Activated CD8-positive, alpha-beta T cell treated with anti-CD3 and anti-CD28 coated beads, Interleukin-2, amount 10 ng/mL, durations not matched to agents 7 days and 5 days (primary cell): ENCODE measurements at places on chromosomes 5 and 9. TPM values are rescaled to one million over a fixed set of nuclear protein-coding genes. Genes with fewer than 3 reads are reported as not detected.

DNA sequence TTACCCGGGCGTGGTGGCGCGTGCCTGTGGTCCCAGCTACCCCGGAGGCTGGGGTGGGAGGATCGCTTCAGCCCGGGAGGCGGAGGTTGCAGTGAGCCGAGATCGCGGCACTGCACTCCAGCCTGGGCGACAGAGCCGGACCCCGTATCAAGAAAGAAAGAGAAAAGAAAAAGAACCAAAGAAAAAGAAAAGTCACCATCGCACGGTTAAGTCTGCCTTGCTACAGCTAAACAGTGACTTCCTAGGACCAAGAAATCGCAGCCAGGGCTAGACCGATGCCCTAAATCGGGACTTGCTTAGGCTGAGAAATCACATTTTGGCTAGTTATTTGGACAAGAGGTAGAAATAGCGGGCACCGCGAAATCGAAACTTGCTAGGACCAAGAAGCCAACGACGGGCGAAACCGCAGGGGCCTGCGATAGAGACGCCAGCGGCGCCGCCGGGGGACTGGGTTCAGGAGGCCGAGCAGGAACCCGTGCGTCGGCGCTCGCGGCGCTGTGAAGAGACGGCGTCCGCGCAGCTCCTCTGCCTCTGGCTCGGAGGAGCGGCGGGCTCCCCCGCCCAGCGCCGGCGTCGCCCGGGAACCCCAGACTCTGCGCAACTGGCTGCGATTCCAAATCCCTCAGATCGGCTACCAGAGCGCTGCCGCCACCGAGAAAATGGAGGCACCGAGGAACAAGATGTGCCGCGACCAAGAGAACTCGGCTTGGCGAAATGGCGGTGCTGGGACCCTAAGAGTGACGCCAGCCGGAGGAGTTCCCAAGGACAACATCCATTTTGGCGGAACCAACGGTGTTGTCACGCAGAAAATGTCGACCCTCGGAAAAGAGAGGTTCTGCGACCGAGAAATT is 26.1 kb upstream of the ANXA2R start:
- DNase-seq, result peak; percentile 80

DNA sequence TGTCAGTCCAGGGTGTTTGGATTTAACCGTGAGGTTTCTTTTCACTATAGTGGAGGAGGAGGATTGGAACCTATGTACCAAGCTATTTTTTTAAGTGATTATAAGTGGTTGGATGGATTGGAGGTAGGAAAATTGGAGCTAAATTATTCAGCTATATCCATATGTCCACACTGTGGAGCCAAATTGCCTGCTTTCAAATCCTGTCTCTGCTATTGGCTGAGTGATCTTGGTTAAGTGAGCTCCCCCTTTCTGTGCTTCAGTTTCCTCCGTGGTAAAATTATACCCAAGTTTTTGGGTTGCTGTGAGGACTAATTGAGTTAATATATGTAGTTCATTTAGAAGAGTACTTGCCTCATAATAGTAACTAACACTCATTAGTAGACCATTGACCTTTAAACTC is 2.5 kb downstream of the CENPP start:
- peak; percentile 24 for DNase-seq

The IL5 gene
- total RNA-seq, result 0.71 TPM

The SLC36A3 gene
- not detected for total RNA-seq

DNA sequence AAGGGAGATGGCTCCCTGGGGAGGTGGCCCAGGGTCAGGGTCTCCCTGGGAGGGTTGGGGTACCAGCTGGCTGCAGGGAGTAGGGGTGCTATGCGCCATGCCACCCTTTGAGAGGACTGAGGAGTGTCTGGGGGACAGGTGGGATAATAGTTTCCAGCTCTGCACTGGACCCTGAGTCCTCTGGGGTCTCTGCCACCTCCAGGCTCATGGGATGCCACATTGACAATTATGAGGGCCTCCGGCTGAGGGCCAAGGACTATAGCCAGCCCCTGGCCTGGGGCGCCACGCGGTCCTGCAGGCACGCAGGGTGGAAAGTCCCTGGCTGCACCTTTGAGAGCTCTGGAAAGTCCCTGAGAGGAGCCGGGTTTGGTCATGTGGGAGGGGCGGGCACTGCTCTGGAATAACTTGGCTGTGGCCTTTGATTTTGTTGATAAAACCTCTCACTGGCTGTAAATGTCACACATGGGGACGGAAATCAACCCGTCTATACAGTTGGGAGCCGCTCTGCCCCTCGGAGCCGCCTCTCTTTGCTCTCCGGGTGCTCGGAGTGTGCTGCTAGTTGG is 16.0 kb downstream of the TRAF2 start:
- DNase-seq, result peak; percentile 61

The UGT3A1 gene
- total RNA-seq, result not detected

GRCh38 chr5:137923856-137924255 is 34.6 kb downstream of the PKD2L2 start:
- DNase-seq, result no peak

The CKMT2 gene
- total RNA-seq, result not detected

DNA sequence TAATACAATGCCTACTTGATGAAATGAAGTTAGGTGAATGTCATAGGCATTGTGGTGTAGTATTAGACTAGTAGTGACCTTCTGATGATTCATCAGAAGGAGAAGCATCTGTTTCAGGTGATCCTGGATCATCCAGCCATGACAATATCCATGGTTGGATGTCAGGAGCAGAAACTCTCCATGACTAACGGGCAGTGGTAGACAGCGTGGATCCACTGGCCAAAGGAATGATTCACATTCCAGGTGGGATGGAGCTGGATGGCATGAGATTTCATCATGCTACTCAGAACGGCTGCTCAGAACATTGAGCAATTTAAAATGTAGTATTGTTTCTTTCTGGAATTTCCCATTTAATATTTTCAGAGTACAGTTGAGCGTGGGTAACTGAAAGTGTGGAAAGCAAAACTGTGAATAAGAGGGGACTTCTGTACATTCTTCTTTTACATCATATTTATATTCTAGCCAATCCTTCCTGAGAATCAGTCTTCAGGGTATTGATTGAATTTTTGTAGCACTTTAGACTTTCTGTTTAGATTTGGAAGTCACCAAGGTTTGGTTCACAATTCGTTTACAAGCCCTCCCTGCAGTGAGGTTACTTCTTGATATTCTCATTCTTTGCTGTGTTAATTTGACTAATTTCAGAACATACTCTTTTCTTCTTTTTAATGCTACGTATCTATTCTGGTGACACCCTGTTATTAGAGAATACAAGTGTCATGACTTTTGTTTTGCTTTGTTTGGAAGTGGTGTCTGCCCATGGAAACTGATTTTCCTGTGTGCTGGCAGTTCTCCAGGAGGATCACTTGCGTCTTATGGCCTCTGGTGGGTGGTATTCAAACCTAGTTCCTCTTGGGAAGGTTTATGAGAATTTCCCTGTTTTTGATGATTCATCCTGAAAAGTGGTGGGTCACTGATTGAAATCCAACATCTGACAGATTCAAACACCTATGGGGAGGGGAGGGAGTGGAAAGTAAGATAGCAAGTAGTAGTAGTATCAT is 12.2 kb upstream of the CLINT1 start:
- no peak for DNase-seq

DNA sequence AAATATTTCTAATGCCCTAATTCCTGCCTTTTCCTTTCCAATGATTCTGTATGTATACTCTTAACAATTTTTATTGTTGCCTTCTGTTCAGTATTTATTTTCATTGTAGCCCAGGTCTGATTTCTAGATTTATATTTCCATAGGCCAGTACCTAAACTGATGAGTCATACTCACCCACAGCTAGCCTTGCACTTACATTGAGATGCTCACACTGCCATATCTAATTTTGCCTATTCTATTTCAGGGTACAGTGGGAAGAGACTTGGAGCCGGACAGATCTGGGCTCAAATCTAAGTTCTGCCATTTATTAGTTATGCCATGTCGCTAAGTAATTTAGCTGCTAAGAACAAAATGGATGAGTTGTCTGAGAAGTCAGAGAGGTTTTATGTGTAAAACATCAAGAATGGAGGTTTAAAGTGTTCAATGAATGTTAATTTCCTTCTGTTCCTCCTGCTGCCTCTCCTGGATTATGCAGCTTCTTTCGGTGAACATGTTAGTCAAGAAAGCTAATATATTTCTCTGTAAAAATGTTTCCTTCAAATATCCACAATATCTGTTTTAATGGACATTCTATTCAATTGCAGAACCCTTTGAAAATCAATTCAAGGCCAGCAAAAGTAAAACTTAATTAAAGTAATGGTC is 62.3 kb upstream of the CDK5RAP2 start:
- no peak for DNase-seq

DNA sequence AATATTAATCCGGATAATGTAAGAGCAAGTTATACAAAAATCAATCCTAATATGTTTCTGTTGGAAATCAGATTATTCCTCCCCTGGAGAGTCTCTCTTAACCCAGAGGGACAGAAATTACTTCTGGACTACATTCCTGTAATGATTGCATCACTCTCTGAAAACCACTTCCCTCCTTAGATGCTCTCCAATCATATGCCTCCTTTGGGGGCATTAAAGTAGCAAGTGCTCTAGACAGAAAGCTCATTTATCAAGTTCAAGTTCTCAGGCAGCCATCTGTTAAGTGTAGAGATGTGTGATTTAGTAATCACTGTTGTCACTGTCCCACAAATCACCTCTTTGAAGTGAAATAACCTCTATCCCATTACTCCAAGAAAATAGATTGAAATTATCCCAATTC is 247.1 kb downstream of the SLCO4C1 start:
- DNase-seq, result no peak

GRCh38 chr9:138046641-138047301 is 169.2 kb downstream of the CACNA1B start:
- DNase-seq, result no peak

The CDH9 gene
- not detected for total RNA-seq

The DMRT3 gene
- not detected for total RNA-seq

GRCh38 chr9:134942788-134943184 is 25.1 kb upstream of the FCN1 start:
- DNase-seq, result no peak

DNA sequence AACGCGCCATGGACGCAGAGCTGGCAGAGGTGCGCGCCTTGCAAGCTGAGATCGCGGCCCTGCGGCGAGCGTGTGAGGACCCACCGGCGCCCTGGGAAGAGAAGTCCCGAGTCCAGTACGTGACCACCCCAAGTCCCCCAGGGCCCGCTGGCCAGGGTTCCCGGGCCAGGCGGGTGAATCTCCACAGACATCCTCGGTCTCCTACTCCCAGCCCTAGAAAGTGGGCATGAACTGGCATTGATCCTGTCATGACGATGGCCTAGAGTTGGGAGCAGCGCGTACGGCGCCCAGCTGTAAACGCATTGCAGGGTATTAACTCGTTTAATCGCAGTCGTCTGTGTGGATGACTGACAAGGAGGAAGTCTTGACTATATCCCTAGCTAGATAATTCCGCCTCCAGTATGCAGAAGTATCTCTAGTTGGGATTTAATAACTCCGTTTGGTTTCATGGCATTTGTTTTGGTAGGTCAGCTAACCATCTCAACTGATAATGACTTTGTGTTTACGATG is 293 bp downstream of the CENPP start:
- DNase-seq, result no peak

The PCDHB15 gene
- not detected for total RNA-seq

The CTNNAL1 gene
- 21.4 TPM for total RNA-seq

DNA sequence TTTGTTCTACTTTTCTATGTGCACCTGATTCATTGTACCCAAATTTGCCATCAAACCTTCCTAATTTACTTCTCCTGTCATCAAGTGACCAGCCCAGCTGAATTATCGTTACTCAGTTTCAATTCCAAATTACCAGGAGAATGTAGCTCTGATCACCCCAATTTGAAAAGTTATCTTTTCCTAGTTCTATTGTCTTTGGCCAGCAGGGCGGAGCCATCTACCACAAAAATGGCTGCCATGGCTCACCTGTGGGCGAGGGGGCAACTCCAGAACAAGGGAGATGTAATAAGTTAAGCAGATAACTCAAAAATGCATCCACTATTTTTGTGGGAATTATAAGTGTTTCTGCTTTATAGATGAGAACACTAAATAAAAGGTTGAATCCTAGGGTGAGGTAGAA is 133.8 kb upstream of the MOCS2 start:
- DNase-seq, result no peak

The MARCOL gene
- not detected for total RNA-seq
